ENCODE measurements at places on chromosomes 13 and 19.

DNA sequence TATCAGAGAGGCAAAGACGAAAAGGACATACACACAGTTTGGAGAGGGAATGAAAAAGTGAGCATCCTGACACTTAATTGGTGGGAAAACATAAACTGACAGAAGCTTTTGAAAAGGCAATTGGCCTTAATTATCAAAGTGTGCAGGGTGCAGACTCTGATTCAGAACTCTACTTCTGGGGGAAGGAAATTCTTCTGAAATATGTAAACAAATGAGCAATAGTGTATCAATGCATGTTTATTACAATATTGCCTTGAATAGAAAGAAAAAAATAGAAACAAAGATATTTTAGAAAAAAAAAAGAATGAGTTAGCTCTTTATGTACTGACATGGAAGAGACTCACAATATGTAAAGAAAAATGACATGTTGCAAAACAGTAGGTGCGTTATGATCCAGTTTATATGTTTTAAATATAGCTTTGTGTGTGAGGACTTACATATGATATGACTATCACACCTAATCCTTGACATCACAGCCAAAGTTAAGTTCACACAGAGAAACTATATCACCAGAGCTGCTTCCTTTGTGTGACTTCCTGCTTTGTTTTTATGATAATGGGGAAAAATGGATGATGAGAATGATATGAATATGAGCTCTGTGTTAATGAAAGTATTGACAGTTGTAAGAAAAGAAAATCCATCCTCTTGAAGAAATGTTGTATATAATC lies 182.4 kb downstream of the KCTD12 start:
- no peak for DNase-seq

- DNase-seq: no peak
Observed at GRCh38 chr19:10761443-10762250, 43.8 kb downstream of the DNM2 start.

DNA sequence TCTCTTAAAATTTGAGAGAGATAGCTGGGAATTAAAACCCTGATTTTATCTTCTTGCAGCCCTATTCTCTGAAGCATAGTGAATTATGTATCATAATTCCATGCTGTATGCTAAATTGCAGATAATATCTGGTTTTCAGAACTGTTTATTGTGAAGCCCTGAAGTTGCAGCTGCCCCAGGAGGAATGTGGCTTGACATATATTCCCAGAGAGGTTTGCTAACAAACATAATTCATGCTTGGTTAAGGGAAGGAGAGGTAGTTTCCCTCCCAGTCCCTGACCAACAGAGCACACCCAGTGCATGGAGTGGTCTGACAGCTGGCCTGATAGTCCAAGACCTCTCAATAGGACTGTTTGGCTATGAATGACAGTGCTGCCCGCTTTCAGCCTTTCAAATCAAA lies 500.6 kb upstream of the MIR17HG start:
- DNase-seq: no peak

GRCh38 chr19:10662384-10663251 lies 8.5 kb downstream of the ILF3 start:
- no peak for DNase-seq

DNA sequence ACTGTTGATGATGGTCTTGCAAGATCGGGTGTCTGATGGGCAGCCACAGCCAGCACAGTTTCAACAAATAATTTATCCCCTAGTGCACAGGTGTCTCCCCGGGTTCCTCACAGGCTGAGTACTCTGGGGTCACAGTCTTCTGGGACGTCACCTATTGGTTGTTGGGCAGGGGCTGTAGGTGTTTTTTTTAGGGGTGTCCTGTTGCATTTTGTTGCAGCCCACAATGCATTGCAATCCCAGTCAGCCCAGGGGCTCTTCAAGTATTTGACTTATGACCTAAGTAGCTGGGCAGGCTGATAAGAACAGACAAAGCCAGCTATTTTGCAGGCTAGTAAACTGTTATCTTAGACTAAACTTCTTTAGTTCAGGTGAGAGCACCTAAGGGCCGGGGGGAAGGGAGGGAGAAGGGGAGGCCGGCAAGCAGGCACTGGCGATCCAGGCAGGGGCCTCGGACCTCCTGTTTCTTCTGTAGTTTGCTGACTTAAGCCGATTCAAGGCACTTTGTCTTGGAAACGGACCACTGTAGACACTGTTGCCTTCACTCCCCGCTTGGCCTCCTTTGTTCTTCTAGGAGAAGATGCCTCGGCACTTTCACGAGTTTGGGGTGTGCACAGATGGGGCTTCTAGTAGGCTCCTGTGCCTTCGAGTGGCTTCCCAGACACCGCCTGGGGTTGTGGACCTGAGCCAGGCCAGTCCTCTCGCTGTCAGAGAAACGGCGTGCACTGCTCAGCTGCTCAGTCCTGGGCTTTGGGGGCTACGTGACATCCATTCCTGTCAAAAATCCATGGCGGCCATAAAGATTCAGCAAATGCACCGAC lies 33.9 kb upstream of the GRTP1 start:
- DNase-seq: no peak

DNA sequence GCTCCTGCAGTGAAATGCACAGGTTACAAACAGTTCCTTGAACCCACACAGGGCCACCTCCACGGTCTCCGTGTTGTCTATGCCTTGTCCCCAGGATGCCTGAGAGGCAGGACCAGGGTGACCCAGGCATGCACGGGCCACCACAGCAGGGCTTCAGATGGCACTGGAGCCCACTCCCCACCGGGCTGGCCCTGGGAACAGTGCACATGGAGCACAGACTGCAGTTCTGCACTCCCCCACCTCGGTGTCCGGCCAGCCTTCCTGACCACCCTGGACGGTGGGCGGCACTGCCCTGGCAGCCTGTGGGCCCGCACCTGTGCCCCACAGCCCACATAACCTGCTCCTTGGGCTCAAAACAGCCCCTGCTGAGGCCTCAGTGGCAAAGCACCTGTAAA lies 14.3 kb upstream of the SLC35E1 start:
- DNase-seq: no peak

- DNase-seq: no peak
Observed at GRCh38 chr13:98678741-98679140, 73.7 kb downstream of the SLC15A1 start.

DNA sequence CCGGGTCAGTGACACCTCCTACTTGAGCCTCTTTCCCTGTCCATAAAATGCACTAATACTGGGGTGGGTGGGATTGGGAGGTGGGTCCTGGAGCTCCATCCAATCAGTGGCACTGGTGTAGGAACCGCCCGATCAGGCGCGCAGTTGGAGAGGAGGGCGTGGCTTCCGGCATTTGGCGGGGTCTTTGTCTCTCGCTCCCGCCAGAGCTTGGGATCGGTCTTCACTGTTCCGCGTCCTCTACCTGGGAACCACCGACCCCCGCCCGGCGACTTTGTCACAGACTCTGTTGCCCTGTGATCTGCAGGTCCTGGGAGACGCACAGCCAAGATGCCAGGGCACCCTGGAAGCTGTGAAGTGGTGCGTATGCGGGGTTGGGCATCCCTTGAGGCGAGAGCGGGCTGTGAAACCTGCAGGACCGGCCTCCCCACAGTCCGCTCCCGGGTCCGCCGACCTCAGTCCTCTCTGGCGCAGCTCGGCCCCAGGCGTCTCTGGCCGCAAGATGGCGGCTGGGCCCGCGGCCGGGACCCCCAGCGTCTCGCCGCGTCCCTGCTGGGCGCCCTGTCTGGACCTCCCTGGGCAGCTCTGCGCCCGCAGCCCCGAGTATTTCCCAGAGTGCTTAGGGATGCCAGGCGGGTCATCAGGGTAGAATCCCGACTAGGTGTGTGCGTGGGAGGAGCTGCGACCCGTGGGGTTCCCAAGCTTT lies 41.6 kb upstream of the ZNF730 start:
- DNase-seq: no peak

DNA sequence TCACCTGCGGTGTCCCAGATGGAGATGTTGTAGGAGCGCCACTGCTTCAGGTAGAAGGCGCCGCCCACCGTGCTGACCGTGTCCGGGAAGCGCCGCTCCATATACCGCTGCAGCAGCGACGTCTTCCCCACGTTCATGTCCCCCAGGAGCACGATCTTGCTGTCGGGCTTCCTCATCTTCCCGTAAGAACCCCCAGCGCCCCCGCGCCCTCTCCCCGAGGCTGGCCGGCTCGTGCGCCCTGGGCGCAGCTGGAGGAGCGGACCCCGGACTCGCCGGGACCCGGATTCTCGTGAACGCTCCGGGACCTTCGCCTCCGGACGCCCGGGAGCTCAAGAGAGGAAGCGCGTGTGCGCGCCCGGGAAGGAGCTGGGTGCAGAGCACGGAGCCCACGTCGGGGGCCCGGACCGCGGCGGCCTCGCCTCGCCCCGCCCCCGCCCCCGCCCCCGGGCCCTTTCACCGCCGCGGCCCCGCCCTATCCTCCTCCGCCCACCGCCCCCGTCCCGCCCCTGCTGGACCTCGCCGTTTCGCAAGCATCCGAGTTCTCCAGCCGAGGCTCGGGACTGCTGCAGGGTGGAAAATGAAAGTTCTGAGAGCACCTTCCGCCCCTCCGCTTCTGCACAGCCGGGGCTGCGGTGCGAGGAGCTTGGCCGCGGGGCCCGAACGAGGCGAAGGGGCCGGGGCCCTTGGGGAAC lies at the start of gene RAB20:
TSS of gene RAB20 (minus strand) at position 379 of the 692 bp plus-strand sequence. CDS start at position 176, 203 bp downstream.
- no peak for DNase-seq

DNA sequence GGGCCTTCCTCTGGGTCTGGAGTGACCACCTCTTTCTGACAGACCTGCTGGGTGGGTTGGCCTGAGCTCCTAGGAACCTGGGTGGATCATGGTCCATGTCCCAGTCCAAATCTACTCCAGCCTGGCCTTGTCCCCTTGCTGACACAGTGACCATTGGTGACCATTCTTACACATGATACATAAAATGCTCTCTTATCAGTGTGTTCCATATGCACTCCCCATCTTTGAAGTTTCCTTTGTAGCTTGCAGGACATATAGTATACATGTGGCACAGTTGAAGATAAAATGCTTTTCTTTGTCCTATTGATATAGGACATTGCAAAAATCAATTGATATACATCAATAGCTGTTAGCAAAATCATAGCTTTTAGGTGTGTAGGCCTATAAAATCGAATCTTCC lies 291.8 kb downstream of the MYO16 start:
- no peak for DNase-seq

DNA sequence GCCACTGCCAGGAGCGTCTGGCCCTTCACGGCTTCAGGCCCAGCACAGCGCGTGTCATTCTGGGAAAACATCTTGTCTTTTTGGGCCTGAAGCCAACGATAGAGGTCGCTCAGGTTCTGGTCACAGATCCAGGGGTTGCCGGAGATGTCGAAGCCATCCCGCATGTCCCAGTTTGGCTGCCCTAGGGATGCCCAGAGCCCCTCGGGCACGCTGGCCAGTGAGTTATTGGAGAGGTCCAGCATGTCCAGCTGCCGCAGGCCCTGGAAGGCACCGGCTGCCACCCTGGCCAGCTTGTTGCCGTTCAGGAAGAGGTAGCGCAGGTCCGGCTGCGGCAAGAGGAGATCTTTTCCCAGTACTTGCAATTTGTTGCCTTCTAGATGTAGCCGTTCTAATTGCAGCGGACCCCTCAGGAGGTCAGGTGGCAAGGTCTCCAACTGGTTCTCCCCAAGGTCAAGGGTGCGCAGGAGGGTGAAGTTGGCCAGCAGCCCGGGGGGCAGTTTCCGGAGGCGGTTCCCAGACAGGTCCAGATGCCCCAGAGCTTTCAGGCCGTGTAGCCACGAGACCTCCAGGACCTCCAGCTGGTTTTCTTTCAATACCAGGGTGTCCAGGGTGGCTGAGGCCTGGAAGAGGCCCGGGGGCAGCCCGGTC lies 1.8 kb downstream of the LRG1 start:
- no peak for DNase-seq

DNA sequence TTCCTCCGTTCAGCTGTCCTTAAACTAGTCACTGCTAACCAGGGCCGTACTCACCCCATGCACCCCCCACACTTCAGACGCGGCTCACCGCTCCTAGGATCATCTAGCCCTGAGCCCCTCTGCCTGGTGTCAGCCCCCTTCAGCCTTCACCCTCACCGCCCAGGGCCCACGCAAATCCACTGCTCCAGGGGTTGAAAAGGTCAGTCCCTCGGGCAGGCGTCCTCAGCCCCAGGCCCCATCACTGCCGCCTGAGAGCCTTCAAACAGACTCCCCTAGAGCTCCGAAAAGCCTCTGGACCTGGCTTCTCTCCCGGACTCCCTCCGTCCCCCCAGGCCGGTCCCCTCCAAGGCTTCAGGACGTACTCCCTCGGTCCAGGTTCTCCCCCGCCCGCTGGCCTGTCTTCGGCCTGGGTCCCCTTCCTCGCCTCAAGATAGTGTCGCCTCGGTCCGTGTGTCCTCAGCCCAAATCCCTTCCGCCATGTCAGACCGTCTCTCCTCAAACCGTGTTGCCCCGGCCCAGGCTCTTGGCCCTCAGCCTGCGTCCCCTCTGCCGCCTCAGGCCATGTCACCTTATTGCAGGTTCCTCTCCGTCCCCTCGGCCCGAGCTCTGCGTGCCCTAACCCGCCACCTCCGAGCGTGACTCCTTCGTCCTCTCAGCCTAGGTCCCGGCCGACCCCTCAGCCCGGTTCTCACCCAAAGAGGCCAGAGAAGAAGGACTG lies 553 bp downstream of the NAPA start:
- no peak for DNase-seq

GRCh38 chr13:72383646-72384045 lies 343.8 kb downstream of the MZT1 start:
- DNase-seq: no peak

- DNase-seq: no peak
Observed at GRCh38 chr13:106385654-106386053, 149.8 kb downstream of the EFNB2 start.

DNA sequence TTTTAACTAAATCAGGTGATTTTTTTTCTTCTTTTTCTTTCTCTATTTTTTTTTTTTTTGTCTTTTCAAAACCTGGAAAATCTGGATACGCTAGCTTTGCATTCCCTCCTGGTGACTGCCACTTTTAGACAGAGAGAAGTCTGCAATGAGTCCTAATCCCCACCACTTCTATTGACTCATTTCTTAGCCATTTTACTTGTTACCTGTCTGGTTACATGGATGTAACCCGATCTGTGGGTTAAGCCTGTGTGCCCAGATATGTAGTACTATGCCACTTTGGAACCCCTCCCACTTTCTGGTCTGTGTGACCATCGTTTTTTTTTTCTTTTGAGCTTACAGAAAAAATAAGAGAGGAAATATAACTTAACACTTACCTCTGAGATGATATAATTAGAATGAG lies 817.8 kb upstream of the PCDH9 start:
- DNase-seq: no peak

- no peak for DNase-seq
Observed at GRCh38 chr13:102654756-102655155, 40.1 kb downstream of the METTL21C start.

DNA sequence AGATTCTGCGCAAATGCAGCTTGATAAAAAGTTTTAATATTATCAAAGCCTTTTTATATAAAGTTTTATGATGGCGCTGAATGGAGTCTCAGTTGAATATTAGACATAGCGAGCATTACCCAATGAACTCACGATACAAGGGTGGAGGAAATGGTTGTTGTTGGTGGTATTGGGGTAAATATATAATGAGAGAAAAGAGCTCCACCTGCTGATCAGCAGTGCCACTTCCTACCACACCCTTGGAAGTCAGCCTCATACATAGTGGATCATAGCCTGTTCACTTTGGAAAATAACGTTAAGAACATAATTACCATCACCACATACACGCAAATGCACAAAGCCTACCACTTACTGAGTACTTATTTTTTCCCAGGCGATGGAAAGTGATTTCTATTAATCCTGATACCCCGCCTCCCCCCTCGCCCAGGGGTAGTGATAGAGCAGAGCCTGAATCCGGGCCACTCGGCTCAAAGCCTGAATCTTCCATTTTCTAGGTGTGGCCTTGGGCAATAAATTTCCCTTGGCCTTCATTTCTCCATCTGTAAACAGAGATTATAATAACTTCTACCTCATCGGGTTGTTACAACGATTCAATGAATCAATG lies 358.3 kb downstream of the KLF5 start:
- DNase-seq: no peak
